SJSA1 (cell line): ENCODE measurements at places on chromosomes 3 and 15. TPM values are rescaled to one million over a fixed set of nuclear protein-coding genes. Genes with fewer than 3 reads are reported as not detected.
A peak's percentile ranks its signal among the peaks of the same experiment; 100 is the strongest.

Gene IL16
- total RNA-seq = not detected in 2 replicates

DNA sequence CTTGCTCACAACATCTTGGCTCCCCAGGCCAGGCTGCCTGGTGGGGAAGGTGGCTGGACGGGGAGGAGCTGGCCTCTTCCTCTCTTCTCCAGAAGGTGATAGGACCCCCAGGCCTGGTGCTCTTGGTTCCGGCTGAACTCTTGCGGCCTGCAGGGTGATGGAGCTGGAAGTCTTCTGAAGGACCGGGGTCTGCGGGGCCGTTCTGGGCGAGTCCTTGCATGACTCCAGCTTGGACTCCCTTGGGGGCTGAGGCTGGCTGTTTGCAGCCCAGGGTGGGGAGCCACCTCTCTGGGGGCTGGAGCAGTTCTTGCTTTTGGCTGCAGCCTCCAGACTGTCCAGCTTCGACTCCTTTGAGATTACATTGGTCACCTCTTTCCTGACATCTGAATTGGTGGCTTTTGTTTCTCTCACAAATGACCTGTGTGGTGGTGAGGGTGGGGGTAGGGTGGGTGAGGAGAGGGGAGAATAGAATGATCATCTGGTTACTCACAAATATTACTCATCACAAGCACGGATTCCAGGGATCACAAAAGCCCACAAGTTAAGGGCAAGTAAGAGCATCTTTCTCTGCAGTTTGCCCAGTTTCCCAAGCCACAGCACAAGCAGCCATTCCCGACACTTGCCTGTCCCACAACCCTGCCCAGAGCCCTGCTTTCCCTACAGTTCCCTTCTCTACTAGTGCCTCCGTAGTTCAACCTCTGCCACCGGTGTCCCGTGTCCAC is 149.1 kb upstream of the HACD2 start:
- no peak overlapping the region for H3K4me3 ChIP-seq
- peaks cover 52% of the 10 kb centered on the region for H3K4me1 ChIP-seq
- no peaks in the 10 kb centered on the region for H3K27me3 ChIP-seq
- peak; percentile 78 for DNase-seq
- H3K36me3 ChIP-seq = peaks cover 3% of the 10 kb centered on the region; the same call in 1 of the 2 replicates
- peak overlapping the region; percentile 90 for H3K27ac ChIP-seq

DNA sequence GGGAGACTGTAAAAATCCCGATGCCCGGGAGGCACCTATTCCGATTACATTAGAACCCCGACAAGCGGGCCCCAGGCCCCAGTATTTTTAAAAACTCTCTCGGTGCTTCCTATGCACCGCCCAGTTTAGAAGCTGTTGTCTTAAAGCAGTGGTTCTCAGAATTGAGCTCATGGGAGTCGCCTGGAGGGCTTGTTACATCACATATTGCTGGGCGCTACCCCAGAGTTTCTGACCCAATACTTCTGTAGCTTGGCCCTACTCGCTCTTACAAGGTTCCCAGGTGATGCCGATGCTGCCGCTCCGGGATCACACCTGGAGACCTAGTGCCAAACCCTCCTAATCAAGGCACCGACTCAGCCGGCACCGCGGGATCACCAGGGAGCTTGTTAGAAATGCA is 35.2 kb downstream of the CPN2 start:
- H3K4me1 ChIP-seq = peaks cover 17% of the 10 kb centered on the region
- no peak for DNase-seq
- H3K27me3 ChIP-seq = no peaks in the 10 kb centered on the region; the same call in 1 of the 2 replicates
- no peak overlapping the region for H3K27ac ChIP-seq

- H3K36me3 ChIP-seq = no peaks in the 10 kb centered on the region
- H3K4me1 ChIP-seq = peaks cover 37% of the 10 kb centered on the region
- H3K27ac ChIP-seq = 0 out of 2 replicates have a peak overlapping the region, but pooled peaks have one; percentile 57
- no peaks in the 10 kb centered on the region for H3K27me3 ChIP-seq
- DNase-seq = no peak
Observed at GRCh38 chr15:58545307-58546065, 113.7 kb downstream of the LIPC start.

- DNase-seq = no peak
- no peak overlapping the region for H3K27ac ChIP-seq
- H3K4me3 ChIP-seq = no peak overlapping the region
- no peaks in the 10 kb centered on the region for H3K27me3 ChIP-seq
- no peaks in the 10 kb centered on the region for H3K36me3 ChIP-seq
Observed at GRCh38 chr3:15277861-15278500, 54.4 kb downstream of the SH3BP5 start.

Gene CACNA2D2
- not detected in 2 replicates for total RNA-seq

DNA sequence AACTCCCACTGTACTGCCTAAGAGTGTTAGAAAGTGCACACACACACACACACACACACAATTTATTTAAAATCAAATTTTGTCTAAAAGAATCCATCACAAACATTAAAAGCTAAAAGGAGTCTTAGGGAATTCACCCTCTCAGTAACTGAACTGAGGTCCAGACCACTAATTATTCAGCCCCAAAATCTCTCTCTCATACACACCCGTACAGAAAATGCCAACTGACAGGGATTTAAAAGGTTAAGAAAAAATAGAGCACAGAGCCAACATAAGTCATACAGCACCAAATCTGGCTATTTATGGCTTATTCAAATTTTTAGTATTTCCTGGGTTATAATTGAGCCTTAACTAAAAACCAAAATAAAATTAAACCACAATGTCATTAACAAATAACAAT is 20.7 kb downstream of the GBE1 start:
- peaks cover 48% of the 10 kb centered on the region for H3K4me1 ChIP-seq
- DNase-seq = no peak
- H3K27me3 ChIP-seq = no peaks in the 10 kb centered on the region
- no peak overlapping the region for H3K4me3 ChIP-seq
- H3K36me3 ChIP-seq = no peaks in the 10 kb centered on the region

Gene SEMA3F
- 0.58 and 1.9 TPM in 2 replicates for total RNA-seq

- no peak for DNase-seq
- H3K27me3 ChIP-seq = no peaks in the 10 kb centered on the region; the same call in 1 of the 2 replicates
- no peaks in the 10 kb centered on the region for H3K36me3 ChIP-seq
- H3K4me3 ChIP-seq = no peak overlapping the region
Observed at GRCh38 chr15:98385752-98386381, 262.5 kb upstream of the IGF1R start.

GRCh38 chr3:13414040-13414729 is 5.9 kb downstream of the NUP210 start:
- H3K27ac ChIP-seq = no peak overlapping the region
- no peak for DNase-seq
- H3K4me3 ChIP-seq = no peak overlapping the region
- H3K4me1 ChIP-seq = no peaks in the 10 kb centered on the region
- no peaks in the 10 kb centered on the region for H3K36me3 ChIP-seq

Gene SAMMSON
- total RNA-seq = not detected in 2 replicates

DNA sequence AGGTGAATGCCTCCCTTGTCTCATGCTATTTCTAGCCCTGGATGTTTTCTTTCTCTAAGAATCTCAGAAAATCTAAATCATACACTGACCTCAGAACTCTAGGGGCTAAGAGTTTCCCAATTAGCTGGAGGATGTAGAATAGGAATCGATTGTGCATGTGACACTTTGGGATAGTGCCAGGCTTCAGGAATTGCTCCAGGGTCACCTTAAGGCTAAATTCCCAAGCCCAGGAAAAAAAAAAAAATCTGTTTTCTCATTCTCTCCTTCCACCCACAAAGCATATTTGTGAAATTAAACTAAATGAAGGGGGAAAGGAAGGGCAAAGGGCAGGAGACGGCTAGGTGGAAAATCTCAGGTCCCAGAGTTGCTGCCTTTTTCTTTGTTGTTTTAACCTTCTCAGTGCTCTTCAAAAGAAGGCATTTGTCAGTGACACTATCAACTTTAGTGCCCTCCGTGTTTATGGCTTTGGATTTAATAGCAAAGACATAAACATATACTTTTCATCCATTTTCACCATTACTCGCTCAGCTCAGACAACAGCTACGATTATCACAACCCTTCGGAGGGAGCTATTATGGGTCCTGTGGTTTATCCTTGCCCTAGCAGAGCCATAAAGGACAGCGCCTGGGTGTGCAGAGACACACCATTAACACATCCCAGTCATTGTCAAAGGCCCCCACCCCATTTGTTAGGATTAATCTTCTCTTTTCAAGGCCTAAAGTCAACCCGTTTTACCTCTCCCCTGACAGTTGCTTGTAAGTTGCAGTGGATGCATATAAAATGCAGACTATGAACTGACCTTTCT is 271.7 kb downstream of the PDZRN3 start:
- no peaks in the 10 kb centered on the region for H3K36me3 ChIP-seq
- DNase-seq = no peak
- no peaks in the 10 kb centered on the region for H3K4me1 ChIP-seq
- no peaks in the 10 kb centered on the region for H3K27me3 ChIP-seq
- H3K27ac ChIP-seq = no peak overlapping the region

GRCh38 chr15:67025719-67026609 is 39.4 kb upstream of the SMAD3 start:
- no peaks in the 10 kb centered on the region for H3K36me3 ChIP-seq
- peaks cover 68% of the 10 kb centered on the region for H3K4me1 ChIP-seq
- peak overlapping the region; percentile 86 for H3K27ac ChIP-seq
- peak; percentile 73 for DNase-seq
- no peaks in the 10 kb centered on the region for H3K27me3 ChIP-seq

DNA sequence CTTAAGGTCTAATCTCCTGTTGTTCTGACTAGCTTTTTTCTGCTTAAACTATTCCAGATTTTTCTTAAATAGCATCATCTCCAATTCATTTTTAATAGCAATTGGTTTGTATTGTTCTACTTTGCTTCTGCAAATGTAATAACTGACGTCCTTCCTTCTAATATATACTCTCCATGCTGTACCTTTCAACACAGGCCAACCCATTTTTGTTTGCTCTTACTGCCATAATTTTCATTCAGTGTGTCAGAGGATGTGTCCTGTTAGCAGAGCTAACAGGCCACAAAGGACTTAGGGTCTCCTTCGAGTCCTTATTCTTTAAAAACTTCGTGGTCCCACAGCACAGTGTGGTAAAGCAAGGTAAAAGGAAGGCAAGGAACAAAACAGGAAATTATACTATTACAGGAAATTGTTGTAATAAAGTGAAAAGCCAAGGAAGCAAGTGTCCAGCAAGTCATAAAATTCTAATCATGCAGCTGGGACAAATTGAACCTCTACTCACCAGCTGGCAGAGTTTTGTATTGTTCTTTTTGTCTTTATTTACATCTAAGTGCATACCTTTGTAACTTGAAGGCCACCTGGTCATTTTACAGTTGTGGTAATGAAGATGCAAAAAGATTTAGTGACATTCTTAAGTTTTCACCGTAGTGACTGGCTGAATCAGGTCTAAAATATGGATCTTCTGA is 64.9 kb upstream of the ZBTB20 start:
- H3K27me3 ChIP-seq = no peaks in the 10 kb centered on the region
- no peak for DNase-seq
- H3K36me3 ChIP-seq = no peaks in the 10 kb centered on the region
- H3K4me1 ChIP-seq = no peaks in the 10 kb centered on the region

DNA sequence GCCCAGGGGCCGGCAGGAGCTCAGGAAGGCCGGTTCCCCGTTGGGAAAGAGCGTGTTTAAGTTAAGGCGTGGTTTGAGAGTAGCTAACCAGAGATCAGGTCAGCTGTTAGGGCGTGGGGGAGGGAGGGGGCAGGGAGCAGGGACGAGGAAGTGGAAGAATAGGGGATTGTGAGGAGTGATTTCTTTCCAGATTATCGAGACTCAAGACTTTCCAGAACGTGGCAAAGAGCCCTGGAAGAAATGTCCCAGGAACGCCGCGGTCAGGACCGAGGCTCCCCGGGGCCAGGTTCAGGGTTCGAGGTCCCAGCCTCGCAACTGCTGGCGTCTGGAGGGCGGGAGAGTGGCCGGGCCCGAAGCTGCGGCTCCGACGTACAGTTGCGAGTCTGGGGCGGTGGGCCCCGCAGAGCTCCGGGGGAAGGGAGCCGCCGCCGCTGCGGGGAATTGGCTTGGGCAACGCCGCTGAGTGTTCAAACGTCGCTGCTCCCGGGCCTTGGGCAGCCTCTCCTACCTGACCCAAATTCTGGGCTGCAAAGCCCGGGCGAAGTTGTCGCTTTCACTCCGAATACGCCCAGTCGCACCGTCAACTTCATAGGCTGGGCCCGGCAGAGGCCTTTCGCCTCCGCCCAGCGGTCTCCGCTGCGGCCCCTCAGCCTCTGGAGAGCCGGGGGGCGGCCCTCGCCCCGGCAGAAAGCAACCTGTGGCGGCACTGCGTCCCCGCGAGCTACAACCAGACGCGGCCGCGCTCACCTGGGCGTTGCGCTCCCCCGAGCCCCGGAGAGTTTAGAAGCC is 9.5 kb downstream of the ISL2 start:
- H3K4me3 ChIP-seq = no peak overlapping the region
- no peak for DNase-seq
- no peak overlapping the region for H3K27ac ChIP-seq
- peaks cover 12% of the 10 kb centered on the region for H3K27me3 ChIP-seq
- no peaks in the 10 kb centered on the region; the same call in 1 of the 2 replicates for H3K36me3 ChIP-seq
- peaks cover 3% of the 10 kb centered on the region for H3K4me1 ChIP-seq

DNA sequence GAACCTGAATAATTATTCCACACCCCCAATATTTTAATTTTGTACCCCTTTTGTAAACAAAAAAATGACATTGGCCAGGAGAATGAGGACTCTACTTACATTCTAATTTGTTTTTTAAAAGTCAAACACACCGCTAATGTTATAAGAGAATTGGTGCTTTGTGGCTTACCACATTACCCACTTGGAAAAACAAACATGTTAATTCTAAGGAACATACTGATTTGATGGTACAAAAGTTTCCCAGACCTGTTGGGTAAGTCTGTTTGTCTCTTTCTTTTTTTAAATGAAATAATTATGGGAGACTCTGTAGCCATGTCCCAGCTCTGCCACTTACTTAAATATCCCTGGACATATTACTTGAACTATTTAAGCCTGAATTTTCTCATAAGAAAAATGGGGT is 352.5 kb upstream of the C2CD4B start:
- H3K27me3 ChIP-seq = no peaks in the 10 kb centered on the region; the same call in 1 of the 2 replicates
- peaks cover 11% of the 10 kb centered on the region; the same call in 1 of the 2 replicates for H3K4me1 ChIP-seq
- DNase-seq = no peak

- no peak for DNase-seq
- H3K36me3 ChIP-seq = no peaks in the 10 kb centered on the region
- H3K4me3 ChIP-seq = no peak overlapping the region
- H3K4me1 ChIP-seq = no peaks in the 10 kb centered on the region
- H3K27ac ChIP-seq = no peak overlapping the region
Observed at GRCh38 chr3:150202711-150203110, 205.4 kb upstream of the TSC22D2 start.

DNA sequence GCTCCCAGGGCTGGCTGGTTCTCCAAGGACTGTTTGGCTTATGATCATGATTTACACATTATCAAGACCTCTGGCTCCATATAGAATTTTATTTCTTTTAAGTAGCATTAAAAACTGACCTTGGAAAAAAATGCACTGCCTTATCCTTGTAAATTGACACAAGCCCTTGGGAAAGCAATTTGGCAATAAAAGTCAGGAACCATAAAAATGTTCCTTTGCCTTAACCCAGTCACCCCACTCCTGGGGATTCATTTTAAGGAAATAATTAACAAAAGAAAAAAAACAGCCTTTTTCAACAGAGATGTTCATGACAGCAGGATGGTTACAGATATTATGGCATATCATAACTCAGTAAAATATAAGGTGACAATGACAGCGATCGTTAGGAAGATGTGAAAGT is 51.6 kb upstream of the NR2E3 start:
- H3K4me3 ChIP-seq = no peak overlapping the region
- no peaks in the 10 kb centered on the region for H3K27me3 ChIP-seq
- no peak overlapping the region for H3K27ac ChIP-seq
- no peak for DNase-seq
- H3K4me1 ChIP-seq = peaks cover 9% of the 10 kb centered on the region
- H3K36me3 ChIP-seq = no peaks in the 10 kb centered on the region
